ENCODE measurements at places on chromosomes 1 and 21.

DNA sequence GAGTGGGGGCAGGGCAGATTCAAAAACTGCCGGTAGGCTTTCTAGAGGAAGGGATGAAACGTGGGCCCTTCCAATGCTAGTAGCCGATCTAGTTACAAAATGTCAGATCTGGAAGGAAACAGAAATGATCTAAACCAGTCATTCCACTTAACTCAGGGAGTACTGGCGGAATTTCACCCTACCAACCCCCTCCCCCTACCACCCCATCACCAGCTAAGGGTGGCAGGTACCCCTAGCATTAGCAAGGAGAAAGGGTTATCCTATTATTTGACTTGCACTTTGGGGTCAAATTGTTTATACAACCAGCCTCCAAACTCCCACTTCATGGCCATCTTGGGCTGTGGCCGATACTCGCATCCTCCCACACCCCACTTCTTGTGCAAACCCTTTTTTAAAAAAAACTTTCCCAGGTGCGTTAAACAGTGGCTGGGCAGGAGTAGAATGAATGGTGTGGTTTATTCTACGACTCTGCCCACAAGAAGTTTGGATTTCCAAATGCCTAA is 644 bp upstream of the MRPL24 start:
- DNase-seq, result no peak

DNA sequence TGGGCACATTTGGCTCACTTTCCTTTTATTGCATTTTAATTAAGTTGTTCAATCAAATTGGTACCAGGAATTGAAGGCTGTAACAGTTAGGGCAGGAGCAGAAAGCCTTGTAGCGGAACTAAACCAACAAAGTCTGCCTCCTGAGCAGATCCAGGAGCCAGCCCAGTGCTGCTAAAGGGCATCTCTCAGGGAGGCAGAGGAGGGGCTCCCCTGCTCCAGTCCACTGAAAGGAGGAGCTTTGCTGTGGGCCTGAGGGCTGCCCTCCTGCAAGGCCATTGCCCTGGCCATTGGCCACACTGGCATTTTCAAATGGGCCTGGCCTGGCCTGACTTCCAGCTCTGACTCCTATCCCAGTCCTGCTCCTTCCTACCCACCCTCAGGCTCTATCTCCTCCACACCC is 3.7 kb upstream of the TRABD2B start:
- no peak for DNase-seq

GRCh38 chr1:109379907-109380306 is 17.8 kb downstream of the SORT1 start:
- no peak for DNase-seq

DNA sequence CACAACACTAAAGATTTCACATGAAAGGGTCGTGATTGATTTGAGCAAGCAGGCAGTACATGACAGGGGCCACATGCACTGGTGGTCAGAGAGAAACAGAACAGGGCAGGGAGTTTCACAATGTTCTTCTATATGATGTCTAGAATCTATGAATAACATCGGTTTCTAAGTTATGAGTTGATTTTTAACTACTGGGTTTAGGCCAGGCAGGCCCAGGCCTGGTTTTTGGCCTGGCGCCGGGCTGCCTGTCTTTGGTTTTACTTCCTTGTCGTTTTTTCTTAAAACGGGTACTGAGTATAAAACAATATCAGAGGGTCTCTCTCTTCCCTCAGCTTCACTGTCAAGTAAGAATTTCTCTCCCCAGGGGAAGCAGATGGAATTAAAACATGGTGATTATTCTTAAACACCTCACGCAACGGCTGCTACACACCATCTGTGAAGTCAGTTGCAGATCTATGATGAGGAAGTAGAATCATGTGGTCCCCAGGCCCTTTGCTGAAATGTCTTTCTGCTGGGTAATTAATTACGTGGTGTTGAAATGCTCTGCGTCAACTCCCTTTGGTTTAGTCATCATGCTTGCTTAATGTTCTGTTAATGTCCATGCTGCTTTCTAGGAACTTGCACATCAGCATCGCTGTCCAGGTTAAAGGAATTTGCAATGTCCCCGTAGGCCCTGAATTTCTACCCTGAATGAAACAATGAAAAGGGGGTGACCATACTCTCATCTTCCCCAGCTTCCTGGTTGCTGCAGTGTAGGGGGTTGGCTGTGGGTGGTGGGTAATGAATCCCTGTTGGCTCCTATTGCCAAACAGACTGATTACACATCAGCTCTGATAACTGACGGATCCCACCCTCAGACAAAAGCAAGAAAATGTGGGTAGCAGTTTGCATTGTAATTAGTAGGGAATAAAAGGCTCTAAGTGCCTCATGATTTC is 70.3 kb downstream of the SERINC2 start:
- DNase-seq, result peak; percentile 97

- no peak for DNase-seq
Measured at GRCh38 chr1:236292425-236292824, 10.7 kb upstream of the ERO1B start.
